ENCODE measurements at places on chromosomes 16 and 17.

GRCh38 chr17:65025297-65025696 lies 31.2 kb downstream of the GNA13 start:
- DNase-seq: no peak

GRCh38 chr17:16364625-16365024 lies 11.4 kb upstream of the CENPV start:
- DNase-seq: no peak

- DNase-seq: peak; percentile 59
Measured at GRCh38 chr16:88430524-88431446, 22.3 kb upstream of the ZFPM1 start.

GRCh38 chr17:12613566-12613965 lies 52.1 kb upstream of the MYOCD start:
- no peak for DNase-seq

DNA sequence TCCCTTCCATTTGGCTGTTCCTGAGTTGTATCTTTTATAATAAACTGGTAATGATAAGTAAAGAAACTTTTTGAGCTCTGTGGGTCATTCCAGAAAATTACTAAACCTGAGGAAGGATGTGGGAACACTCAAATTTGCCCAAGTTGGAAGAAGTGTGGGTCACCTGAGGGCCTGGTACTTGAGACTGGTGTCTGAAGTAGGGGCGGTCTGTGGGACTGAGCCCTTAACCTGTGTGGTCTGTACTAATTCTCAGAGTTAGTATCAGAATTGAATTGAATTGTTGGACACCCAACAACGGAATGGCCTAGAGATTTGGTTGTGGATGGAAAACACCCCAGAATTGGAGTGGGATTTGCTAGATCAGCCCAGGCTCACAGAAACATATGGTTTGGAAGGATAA lies 43.1 kb downstream of the IKZF3 start:
- DNase-seq: no peak

DNA sequence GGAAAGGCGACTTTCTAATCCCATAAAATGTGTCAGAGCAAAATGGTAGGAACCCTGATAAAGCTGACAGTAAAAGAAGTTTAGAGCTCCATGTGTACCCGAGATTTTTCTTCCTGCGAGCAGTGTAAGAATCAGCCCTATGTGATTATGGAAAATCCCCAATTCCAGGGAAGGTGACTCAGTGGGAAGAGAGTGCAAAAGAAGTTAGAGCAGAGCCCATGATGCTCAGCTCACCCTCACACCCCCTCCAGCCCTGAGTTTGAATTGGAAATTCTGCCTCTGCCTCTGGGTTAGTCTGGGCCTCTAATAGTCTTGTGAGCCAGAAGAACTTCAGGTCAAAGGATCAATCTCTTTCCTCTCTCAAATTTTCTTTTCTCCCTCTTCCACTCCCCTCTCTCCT lies 12.5 kb downstream of the C17orf78 start:
- DNase-seq: no peak

GRCh38 chr17:28105501-28105900 lies 63.0 kb downstream of the NLK start:
- no peak for DNase-seq

DNA sequence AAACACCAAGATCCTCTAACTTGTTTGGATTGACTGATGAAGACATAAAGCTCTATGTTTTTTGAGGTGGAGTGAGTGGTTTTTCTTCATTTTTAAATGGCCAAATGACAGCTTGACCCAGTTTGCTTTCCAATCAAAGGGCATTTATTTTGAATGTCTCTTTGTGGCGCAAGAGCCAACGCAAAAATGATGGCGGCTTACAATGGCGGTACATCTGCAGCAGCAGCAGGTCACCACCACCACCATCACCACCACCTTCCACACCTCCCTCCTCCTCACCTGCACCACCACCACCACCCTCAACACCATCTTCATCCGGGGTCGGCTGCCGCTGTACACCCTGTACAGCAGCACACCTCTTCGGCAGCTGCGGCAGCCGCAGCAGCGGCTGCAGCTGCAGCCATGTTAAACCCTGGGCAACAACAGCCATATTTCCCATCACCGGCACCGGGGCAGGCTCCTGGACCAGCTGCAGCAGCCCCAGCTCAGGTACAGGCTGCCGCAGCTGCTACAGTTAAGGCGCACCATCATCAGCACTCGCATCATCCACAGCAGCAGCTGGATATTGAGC lies 329 bp downstream of the NLK start:
- DNase-seq: no peak

- DNase-seq: peak; percentile 83
Measured at GRCh38 chr17:50087246-50087911, 7.8 kb upstream of the PDK2 start.

- DNase-seq: no peak
Measured at GRCh38 chr16:12097523-12098428, 121.2 kb downstream of the SNX29 start.

DNA sequence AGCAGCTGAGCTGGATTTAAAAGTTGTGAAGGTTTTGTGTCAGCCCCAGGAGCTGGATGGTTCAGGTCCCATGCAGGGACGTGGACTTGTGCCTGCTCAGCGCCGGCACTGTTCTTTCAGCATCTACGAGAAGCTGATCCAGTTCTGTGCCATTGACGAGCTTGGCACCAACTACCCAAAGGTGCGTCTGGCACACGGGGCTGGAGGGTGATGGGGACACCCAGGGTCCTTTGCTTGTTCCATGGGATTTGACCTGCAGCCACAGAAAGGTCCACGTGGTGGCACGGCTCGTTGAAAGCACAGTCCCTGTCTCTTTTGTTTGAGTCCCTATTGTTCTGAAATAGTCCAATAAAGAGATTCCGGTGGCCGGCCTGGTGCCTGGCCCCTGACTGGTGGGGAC lies 18.1 kb upstream of the ITGB4 start:
- no peak for DNase-seq
